Left renal cortex interstitium (tissue), 4 donors: ENCODE measurements at places on chromosomes 3 and 15. TPM values are rescaled to one million over a fixed set of nuclear protein-coding genes. Genes with fewer than 3 reads are reported as not detected.

CMC1 gene
- 32.0 TPM for polyA plus RNA-seq

DNA sequence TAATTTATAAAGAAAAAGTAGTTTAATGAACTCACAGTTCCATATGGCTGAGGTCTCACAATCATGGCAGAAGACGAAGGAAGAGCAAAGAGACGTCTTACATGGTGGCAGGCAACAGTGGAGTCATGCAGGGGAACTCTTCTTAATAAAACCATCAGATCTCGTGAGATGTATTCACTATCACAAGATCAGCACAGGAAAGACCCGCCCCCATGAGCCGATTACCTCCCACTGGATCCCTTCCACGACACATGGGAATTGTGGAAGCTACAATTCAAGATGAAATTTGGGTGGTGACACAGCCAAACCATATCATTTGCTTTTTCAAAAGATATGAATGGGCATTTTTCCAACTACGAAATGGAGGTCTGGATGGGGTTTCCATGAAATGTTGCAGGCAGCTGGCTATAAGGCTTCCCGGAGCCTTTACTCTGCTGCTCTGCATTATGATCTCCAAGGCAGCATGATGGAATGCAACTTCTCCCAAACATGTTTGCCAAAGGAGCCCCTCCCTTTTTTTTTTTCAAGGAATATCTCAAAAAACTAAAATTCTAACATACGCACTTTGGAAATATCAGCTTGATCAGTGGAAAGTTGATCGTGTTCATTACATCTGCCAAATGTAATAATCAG, 189.7 kb downstream of the MEX3B start:
- DNase-seq, result no peak

GRCh38 chr15:88144921-88145653, 111.5 kb downstream of the NTRK3 start:
- no peak for DNase-seq

HRH1 gene
- 2.4 TPM for polyA plus RNA-seq

DNA sequence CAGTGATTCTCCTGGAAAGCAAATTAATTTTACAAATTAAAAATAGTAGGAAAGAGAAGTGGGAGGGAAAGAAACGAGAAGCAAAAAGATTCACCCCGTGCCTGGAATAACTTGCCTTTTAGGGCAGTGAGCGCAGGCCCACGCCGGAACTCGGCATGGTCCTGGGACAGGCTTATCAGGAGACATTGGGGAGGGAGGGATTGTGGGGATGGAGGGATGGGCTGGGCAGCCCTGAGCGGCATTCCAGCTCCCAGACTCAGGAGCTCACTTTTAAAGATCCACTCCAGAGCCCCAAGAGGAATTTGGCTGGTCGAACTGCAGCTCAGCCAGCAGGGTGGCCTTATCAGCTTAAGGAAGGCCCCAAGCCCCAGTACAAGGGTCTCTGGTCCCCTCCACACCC, 117.9 kb downstream of the ADCY5 start:
- DNase-seq, result no peak

DNA sequence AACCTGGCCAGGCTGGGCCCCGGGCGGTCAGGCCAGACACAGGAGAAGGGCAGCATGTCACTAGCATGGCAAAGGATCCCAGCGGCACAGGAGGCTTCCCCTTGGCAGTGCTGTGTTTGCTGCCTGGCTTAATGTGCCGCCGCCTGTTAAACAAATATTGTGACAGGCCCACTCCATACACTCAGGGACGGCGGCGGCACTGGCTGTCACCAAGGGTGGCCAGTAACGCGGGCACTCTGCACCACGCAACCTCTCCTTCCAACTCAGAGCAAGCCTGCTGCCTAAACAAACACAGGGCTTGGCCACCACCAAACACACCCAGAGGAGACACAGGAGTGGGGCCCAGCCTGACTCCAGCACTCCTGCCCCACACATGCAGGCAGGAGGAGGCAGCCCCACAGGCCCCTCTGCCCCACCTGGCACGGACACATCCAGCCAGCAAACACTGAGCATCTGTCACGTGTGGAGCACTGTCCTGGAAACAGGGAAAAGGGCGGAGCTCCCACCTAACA, 48.0 kb downstream of the TPRA1 start:
- DNase-seq, result no peak
